ENCODE measurements at places on chromosomes 2 and 18.

GRCh38 chr2:56250153-56250729 lies 66.5 kb downstream of the CCDC85A start:
- DNase-seq = no peak

- no peak for DNase-seq
Measured at GRCh38 chr2:149418065-149418464, 87.7 kb downstream of the LYPD6 start.

DNA sequence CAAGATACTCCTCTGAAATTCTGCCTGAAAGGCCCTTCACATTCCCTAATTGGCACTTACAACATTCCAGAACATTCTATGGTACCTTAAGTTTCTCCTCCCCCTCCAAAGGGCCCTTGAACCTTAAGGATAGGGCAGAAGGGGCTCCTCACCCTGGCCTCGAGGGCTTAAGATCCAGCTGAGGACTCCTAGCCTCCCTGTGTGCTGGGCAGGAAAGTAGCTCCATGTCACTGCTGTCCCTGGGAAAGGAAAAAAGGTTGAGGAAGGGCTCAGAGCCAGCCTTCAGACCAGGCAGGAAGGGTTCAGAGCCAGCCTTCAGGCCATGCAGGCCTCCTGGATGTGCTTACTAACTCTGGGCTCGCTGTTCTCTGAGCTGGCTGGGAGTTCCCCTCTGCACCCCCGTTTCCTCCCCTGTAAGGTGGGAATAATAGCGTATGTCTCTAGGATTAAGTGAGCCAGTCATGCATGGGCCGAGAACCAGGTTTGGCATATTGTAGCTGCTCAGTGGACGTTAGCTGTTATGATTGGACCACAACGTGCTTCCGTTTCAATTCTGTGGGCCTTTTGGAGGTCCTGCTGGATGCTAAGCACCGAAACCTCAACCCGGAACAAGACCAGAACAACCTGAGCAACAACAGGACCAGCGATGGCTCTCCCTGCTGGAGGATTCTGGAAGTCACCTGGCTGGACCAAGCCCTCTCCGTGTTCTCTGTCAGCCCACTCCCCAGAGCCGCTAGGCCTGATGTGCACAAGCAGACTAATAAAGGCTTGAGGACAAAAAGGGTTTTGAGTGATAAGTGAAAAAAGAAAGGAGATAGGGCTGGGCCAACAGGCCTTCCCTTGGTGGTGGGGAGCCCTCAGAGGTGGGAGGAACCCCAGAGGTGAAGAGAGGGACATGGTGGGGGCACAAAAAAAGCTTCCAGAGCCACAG lies 1.0 kb upstream of the B3GNT7 start:
- no peak for DNase-seq

DNA sequence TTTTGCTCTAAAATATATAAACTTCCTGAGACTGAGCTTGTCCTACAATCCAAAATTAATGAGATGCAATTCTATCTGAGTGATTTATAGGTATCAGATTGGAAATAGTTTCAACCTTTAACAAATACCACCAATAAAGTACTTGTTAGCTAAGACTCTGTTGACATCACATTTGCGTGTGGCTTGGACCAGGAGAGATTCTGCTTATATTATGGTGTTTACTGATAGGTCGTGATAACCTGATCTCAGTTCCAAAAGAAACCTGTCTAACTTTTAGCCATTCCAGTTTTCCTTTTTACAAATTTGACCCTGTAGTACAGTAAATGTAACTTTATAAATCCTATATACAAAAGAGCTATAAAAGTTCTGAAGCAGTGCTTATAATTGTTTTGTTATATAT lies 78.4 kb upstream of the ABCA12 start:
- DNase-seq = no peak

GRCh38 chr2:208204166-208204565 lies 14.3 kb upstream of the C2orf80 start:
- DNase-seq = no peak

DNA sequence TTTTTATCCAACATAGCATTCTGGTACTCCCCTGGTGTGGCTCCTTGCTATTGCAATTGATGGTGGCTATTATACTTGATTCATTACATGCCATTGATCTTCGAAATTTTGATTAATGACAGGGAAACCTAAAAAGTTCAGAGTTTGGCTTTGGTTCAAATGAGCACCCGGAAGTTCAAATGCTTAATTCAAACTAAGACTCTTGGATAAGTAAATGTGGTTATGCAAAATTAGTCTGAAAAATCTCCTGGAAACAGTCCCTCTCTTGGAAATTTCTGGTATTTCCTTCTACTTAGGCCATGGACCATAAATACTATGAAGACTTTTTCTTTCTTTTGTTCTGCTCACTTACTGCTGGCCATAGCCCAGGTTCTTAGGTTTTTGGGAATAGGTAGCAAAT lies 65.3 kb upstream of the SMIM21 start:
- DNase-seq = no peak

DNA sequence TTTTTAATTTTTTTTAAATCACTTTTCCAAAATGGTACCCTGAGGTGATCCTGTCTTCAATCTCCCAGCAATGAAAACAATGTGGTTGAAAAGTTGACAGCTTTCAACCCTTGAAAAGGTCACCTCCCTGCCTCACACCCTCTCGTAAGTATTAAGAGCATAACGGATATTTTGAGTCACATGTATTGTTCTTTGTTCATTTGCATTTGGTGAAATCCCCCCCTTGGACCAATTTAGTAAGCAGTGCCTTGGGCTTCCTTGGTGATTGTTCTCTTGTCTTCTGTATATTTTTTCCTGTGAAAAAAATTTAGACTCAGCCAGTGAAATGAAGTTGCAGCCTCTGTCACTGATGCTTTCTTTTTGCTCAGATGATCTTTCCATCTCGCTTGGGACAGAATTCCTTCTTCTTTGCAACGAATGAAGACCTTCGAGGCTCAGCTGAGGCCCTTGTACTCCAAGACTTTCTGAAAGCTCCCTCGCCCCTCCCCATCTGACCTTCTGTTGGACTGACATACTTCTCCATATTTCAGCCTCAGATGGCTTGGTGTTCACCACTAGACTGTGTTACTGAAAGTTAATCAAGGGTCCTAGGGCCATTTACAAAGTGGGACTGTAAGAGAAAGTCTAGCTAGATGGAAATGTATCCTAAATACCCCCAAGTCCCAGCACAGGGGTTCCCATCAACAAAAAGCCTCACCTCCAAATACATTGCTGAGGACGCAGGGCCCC lies 158.4 kb downstream of the BCL2 start:
- no peak for DNase-seq

- DNase-seq = peak; percentile 54
Measured at GRCh38 chr2:44549099-44549471, 187.3 kb downstream of the CAMKMT start.

DNA sequence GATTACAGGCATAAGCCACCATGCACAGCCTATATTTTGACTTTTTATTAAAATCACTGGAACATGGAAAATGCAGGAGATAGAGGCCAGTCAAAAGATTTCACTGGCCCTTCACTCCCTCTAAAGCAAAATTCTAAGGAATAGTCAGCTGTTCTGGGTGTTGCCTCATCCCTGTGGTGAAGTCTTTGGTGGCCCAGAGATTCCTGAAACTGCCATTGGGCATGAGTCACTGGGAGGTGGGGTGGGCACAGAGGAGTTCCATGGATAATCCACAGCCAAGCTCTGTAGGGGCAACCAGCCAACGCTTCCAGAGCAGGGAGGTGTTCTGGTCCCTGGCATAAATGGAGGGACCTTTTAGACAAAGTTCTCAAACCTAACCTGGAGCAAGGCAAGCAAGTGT lies 89.7 kb upstream of the TTC39C start:
- DNase-seq = peak; percentile 71

DNA sequence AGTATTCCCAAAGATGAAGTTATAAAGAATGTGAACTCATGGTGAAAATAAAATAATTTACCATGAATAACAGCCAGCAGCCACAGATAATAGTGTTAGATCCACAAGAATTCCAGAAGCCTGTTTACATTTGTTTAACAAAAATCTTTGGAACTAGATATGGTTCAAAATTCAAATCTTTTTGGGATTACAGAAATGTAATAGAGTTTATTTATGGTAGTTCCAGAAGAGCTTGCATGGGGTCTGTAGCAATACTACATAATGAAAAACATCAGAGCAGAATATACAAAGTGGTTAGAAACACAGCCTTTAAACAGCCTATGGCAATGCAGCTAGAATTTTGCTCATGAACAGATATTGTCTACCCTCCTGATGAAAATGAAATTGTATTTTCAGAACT lies 179.1 kb downstream of the RDH14 start:
- DNase-seq = no peak

DNA sequence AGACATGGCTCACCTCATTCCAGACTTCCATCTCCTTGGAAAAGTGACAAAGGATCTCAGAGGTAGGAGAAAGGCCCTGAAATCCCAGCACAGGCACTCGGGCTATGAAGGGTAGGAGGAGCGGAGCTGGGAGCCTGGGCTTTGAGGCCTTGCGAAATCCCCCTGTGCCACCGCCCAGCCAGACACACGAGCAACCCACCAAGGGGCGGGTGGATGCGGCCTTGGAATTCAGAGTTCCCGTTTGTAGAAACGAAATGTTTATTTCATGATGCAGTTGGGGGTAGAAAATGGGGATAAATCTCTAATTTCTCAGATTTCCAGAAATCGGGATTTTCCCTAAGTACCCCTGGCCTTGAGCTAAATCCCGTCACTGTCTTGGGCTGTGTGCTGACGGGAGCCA lies 177.1 kb upstream of the HDAC4 start:
- no peak for DNase-seq
